Stimulated activated effector memory CD8-positive, alpha-beta T cell treated with anti-CD3 and anti-CD28 coated beads, Interleukin-12 subunit alpha, Interleukin-12 subunit beta, amount 100 ng/mL, for 72 hours (primary cell): ENCODE measurements at places on chromosomes 7 and 10.
A peak's percentile ranks its signal among the peaks of the same experiment; 100 is the strongest.

DNA sequence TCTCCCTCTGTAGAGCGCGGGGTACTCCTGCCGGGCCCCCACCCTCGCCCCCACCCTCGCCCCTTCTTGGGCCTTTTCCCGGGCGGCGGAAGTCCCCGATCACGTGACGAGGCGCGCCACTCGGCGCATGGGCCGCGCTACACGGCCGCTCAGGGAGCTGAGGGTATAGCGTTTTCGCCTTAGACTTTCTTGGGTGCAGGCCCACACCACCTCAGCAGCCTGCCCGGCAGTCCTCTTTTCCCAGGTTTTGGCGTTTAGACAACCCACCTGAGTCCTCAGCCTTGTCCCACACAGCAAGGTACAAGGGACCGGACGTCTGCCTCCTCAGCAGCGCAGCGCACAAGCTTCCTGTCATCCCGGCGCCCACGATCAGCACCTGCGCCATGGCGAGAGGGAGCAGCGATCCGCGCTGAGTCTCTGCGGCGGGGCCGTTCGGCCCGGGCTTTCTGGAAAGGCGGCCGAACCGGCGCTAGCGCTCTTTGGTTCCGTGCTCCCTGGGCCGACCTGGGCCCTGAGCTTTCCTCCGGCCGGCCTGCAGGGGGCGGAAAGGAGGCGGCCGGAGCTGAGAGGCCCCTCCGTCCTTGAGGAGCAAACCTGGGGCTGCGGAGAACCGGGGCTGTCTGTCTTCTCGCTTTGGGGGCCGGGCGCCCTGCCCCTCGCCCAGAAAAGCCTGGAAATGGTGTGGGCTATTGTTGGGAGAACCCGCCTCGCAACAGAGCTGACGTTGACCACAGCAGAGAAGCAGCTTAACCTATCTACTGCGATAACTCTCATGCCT, at the start of gene RNLS:
TSS of gene RNLS (minus strand) at position 513 of the 778 bp plus-strand sequence.
- DNase-seq: peak; percentile 87

DNA sequence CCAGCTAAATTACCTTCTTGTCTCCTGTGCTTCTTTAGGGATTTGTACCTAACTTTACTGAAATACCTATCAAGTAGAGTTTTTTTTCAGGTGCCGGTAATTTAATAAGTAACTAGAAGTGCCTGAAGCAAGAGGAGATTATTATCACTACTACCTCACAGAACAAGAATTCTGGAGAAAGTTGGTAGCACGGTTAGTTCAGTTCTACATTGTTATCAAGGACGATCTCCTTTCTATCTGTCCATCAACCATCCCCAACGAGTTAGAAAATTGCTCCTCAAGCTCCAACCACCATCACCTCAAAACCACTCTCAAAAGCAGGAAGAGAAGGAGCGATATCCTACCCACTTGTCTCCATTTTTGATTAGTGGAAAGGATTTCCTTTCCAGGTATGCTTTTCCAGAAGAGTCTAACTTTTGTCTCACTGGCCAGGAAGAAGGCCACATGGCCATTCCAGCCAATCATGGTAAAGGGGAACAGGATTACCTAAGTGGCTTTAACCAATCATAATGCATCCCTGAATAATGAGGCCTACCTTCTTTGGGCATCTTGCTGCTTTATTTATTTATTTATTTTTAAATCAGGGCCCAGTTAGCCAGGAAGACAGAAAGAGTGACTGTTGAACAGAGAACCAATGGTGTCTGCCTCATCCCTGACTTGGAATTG, 265.2 kb downstream of the SNX13 start:
- DNase-seq: no peak

GRCh38 chr10:124665980-124666379, 78.2 kb downstream of the FAM53B start:
- DNase-seq: no peak

GRCh38 chr10:81838950-81839349, 36.0 kb upstream of the NRG3 start:
- DNase-seq: no peak

GRCh38 chr10:22651276-22651980, 63.0 kb downstream of the PIP4K2A start:
- peak; percentile 45 for DNase-seq

- DNase-seq: no peak
These were observed 446.4 kb upstream of the KCND2 start for GRCh38 chr7:119826547-119826946.

GRCh38 chr7:30727061-30727945, 24.6 kb upstream of the INMT start:
- peak; percentile 62 for DNase-seq

GRCh38 chr7:158536871-158537515, 50.6 kb downstream of the PTPRN2 start:
- no peak for DNase-seq

GRCh38 chr7:3986927-3987326, 685.9 kb downstream of the SDK1 start:
- no peak for DNase-seq

GRCh38 chr7:13072014-13072413, 384.6 kb downstream of the ARL4A start:
- no peak for DNase-seq

DNA sequence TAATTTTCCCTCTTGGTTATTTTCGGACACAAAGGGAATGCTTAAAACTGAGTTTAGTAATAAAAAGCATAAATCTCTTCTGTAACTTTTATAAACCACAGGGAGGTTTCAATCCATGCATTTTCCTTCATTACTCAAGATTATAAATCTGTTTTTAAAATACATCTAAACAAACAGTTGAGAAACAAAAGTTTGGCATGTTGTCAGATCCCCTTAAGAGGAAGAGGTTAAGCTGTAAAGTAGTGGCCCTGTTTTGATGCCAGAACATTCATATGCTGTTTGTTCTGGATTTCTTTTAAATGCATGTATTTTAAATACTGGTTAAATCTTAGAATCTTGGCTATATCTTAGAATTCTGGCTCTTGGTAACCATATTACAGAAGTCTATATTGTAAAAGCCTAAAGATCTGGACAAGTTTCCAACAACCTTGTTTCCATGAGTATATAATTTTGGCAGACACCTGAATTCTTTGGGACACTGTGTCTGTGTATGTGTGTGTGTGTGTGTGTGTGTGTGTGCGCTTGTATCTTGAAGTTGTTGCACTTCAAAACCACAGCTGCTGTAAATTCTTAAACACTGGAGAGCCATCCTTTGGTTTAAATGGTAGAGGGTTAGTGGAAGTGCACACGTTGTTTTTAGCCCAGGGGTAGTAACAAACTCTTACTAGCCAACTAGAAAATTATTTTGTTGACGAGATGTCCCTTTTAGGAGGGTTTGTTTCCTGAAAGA, 6.8 kb upstream of the SEMA4G start:
- DNase-seq: no peak

DNA sequence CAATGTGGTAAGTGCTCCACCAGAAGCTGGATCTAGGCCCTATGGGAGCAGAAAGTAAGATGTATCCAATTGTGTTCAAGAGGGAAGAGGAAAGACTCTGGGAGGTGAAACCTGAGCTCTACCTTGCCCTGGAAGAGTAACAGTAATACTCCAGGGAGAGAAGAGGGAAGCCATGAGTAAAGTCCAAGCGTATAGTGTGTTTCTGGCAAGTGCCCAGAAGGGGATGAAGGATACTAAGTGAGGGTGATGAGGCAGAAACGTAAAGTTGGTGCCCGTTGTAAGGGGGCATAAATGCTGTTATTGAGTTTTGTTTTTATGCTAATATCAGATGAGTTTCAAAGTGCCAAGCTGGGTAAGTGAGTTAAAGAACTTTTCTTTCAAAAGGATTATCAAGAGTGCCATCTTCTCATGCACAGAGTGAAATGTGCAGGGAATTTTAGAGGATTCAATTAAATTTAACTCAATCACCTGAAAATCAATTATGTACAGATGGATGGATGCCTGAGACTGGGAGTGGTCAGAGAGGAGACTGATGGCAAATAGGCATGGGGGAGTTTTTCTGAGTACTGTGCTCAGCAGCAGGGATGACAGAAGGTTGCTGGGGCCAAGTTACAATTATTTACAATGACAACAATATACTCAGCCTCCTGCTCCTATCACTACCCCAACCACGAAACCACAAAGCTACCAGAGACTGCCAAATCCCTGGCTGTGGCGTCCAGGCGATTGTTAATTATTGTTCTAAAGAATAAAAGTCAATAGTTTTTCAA, 123.3 kb upstream of the LAMB4 start:
- no peak for DNase-seq

DNA sequence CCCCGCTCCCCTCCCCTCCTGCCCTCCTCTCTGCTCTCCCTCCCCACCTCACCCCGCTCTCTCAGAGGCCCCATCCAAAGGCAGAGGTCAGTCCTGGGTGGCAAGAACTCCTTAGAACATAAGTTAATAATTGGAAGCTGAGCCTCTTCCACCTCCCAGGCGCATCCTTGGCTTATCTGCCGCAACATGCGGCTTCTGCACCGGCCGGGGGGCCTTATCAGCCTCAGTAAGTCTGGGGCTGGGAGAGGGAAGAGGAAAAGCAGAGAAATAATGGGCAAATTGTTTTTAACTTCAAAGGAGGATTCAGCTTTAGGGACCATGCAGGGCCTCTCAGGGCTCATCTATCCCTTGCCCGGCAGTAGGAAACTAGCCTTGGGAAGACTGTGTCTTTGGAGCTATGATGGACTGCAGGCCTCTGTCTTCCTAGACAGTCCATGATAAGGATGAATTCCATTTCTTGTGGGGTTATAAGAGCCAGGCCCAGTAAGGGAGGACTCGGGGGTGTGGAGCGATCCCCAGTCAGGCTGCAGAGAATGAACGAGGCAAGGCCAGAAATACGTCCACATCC, 411.6 kb downstream of the PLXNA4 start:
- no peak for DNase-seq

GRCh38 chr7:1951159-1951536, 281.1 kb downstream of the ELFN1 start:
- no peak for DNase-seq

DNA sequence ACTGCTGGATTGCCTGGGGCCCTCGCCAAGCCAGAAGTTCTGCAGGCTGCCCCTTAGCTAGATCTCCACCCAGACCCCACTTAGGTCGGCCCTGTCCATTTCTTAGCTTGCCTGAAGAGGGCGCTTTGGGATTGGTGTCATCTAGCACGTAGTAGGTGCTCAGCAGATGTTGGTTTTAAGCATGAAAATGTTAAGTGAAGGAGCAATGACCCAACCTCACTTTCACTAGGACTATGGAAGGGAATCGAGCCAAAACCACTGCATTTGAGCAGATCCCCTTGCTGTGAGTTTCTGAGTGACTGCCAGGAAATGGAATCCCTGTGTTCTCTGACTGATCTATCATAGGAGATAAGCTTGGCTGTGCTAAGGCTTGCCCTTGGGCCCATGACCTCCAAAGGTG, 131.7 kb upstream of the EEPD1 start:
- DNase-seq: no peak

DNA sequence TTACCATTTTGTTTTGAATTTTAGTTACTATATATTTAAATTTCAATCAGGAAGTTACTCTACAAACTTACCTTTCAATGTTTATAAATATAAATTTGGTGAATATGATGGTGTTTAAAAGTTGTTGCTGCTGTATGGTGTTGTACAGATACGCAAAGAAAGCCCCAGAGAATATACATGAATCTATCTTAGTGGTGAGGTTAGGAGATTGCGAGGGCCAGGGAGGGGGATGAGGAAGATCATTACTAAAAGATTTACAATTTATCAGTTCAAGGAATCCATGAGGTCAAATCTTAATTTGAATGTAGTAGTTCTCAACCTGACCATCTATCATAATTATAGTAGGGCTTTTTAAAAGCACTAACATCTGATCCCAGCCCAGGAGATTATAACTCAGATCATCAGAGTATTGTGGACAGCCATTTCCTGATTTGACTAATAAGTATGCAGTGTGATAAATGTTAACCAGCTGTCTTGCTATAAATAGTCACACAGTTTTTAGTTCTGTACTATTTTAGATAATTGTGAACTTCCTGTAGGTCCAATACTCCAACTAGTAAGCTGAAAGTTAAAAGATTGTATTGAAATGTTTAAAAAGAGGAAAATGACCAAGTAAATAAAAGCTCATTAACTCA, 23.6 kb downstream of the FAM3C start:
- no peak for DNase-seq

DNA sequence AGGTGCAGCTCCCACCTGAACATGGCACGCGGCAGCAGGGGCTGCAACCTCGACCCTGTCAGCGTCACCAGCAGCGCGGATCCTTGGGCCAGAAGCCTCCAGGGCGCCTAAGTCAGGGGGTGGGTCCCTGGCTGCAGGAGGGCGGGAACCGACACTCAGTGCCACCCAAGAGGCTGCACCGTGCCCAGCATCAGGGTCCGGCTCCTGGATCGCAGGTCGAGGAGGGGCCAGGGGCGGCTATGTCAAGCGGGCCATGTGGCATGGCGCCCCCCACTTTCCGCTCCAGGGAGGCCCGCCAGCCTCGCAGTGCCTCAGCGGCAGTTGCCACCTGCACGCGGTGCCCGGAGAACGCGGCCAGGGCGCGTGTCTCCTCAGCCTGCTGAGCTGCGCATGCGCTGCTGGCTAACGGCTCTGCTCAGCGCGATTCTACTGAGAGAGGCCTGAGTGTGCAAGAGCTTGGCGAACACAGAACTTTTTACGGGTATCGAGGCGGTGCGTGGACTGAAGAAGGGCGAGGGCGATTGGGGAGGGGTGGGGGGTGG, at the start of gene ANKRD30A:
TSS of gene ANKRD30A (plus strand) at position 408 of the 542 bp plus-strand sequence. CDS start 190 bp downstream, outside the sequence.
- DNase-seq: no peak

DNA sequence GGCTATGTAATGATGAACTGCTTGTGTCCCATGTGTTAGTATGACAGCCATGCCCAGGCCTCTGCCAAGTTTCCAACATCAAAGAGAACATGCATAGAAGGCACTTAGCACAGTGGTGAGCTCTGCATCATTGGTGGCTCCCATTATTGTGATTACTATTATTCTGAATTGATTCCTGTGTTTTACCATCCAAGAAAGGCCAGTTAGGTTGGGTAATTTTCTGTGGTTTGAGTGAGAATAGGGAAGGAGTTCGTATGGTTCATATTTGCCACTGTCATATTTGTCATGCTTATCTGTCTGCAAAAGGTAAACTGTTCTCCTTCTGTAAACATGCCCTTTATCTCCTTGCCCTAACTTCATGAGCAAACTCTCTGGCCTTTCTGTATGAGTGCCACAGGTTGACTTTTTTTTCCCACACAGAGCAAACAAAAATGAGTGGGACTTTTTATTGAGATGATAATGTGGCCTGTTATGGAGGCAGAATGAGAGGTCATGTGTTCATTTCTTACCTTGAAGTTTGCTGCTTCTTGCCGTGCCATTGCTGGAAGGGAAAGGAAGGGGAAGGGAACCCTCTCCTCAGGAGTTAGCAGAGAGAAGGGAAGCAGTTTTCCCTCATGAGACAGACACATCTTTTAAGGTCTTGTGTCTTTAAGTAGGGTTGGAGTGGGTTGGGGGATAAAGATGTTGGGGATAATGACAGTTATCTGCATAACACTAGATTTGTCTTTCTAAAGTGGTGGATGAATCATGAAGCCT, 301.9 kb downstream of the LRMDA start:
- no peak for DNase-seq

GRCh38 chr7:94149789-94150545, 145.8 kb upstream of the BET1 start:
- no peak for DNase-seq

GRCh38 chr10:78604286-78604685, 464.5 kb upstream of the ZMIZ1 start:
- DNase-seq: no peak
